ENCODE measurements at places on chromosomes 1 and 21.

DNA sequence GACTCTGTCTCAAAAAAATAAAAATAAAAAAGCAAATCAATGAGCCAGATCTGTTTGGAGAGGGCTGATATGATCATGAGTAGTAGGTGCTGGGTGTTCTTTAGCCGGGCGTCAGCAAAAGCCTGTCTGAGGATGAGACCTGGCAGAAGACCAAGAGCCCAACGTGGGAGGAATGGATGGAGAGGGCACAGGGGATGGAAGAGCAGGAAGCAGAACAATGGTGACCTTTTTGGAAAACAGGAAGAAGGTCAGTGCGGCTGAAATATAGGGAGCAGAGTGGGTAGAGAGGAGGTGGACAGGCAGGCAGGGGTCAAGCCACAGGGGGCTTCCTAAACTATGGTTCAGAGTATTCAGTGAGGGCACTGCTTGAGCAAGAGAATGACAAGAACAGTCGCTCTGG is 30.9 kb downstream of the VWA5B1 start:
- peaks cover 8% of the 10 kb centered on the region for H3K4me1 ChIP-seq
- H3K4me3 ChIP-seq = no peak overlapping the region

GRCh38 chr1:64546013-64546412 is 76.1 kb downstream of the CACHD1 start:
- H3K36me3 ChIP-seq = no peaks in the 10 kb centered on the region
- H3K4me1 ChIP-seq = peaks cover 32% of the 10 kb centered on the region
- no peak overlapping the region for H3K27ac ChIP-seq
- no peak overlapping the region for H3K4me3 ChIP-seq
- no peaks in the 10 kb centered on the region for H3K27me3 ChIP-seq

DNA sequence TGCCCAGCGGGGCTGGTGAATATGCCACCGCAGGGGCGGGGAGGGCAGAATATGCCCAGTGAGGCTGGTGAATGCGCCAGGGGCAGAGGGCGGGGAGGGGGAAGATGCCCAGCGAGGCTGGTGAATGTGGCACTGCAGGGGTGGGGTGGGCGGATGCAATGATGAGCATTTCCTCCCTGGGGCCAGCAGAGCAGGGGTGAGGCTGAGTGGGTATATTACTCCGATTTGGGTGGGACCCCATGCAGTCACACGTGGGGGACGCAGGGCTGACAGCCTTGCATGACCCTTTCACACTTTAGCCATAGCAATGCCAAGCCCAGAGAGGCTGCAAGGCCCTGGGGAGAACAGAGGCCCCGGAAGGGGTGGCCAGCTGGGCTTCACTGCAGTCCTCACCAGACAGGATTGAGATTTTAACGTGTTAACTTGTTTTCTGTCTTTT is 9.3 kb upstream of the SLX9 start:
- H3K4me1 ChIP-seq = peaks cover 21% of the 10 kb centered on the region
- no peaks in the 10 kb centered on the region for H3K36me3 ChIP-seq
- no peak overlapping the region for H3K4me3 ChIP-seq
- DNase-seq = no peak
- H3K27ac ChIP-seq = no peak overlapping the region
- peaks cover 90% of the 10 kb centered on the region for H3K27me3 ChIP-seq

DNA sequence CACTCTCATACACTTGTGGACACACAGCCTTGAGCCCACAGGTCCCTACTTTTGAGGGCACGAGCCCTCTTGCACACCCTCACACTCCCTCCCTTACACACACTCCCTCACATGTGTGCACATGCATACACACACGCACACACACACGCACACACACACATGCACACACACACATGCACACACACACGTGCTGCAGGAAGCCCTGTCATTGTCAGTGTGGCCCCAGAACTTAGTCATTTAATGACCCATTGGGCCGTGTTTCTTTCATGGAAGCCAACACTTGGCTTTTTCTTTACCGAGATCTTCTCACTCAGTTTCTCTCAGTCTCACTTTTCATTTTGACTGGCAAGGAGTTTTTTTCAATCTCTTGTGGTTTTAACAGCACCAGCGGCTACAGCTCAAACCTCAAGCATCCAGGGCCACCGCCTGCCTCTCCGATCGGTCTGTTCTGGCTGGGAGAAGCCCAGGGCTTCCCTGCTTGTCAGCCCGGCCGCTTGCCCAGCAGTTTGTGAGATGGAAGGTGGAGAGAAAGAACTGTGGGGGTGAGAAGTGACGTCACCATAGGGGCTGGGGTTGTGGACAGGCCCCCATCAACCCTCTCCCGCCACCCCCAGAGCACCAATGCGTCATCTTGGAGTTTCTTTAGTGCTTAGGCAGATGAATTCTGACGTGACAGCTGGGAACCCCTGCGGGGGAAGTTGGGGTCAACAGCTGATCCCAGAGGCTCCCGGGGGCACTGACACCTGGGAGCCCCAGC is 15.8 kb upstream of the TNFRSF8 start:
- peaks cover 6% of the 10 kb centered on the region for H3K4me1 ChIP-seq
- no peak overlapping the region for H3K27ac ChIP-seq
- H3K4me3 ChIP-seq = no peak overlapping the region
- peaks cover 4% of the 10 kb centered on the region for H3K27me3 ChIP-seq

- H3K4me3 ChIP-seq = no peak overlapping the region
- DNase-seq = no peak
- no peaks in the 10 kb centered on the region for H3K4me1 ChIP-seq
- H3K27ac ChIP-seq = no peak overlapping the region
- no peaks in the 10 kb centered on the region for H3K27me3 ChIP-seq
Measured at GRCh38 chr1:167563579-167564246, 10.2 kb upstream of the CREG1 start.

- no peaks in the 10 kb centered on the region for H3K27me3 ChIP-seq
- no peak overlapping the region for H3K4me3 ChIP-seq
- no peak for DNase-seq
- H3K4me1 ChIP-seq = no peaks in the 10 kb centered on the region
- no peaks in the 10 kb centered on the region for H3K36me3 ChIP-seq
- H3K27ac ChIP-seq = no peak overlapping the region
Measured at GRCh38 chr1:36133484-36133883, 8.5 kb upstream of the COL8A2 start.

DNA sequence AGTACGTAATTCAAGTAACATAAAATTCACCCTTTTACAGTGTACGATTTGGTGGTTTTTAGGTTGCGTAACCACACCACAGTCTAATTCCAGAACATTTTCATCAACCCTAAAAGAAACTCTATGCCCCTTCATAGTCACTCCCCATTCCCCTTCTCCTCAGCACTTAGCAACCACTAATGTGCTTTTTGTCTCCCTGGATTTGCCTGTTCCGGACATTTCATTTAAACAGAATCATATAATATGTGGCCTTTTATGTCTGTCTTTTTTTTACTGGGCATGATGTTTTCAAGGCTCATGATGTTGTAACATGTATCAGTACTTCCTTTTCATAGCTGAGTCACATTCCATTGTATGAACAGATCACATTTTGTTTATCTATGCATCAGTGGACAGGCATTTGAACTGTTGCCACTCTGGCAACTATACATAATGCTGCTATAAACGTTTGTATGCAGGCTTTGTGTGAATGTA is 20.8 kb downstream of the OBSCN start:
- no peaks in the 10 kb centered on the region for H3K27me3 ChIP-seq
- no peak for DNase-seq

GRCh38 chr1:202656057-202656456 is 54.2 kb downstream of the SYT2 start:
- DNase-seq = peak; percentile 78
- no peak overlapping the region for H3K4me3 ChIP-seq
- no peak overlapping the region for H3K27ac ChIP-seq
- H3K36me3 ChIP-seq = no peaks in the 10 kb centered on the region
- H3K27me3 ChIP-seq = no peaks in the 10 kb centered on the region
- peaks cover 21% of the 10 kb centered on the region for H3K4me1 ChIP-seq

GRCh38 chr1:113002297-113002696 is 46.3 kb upstream of the SLC16A1 start:
- H3K27me3 ChIP-seq = no peaks in the 10 kb centered on the region
- no peak for DNase-seq
- no peak overlapping the region for H3K27ac ChIP-seq
- peaks cover 7% of the 10 kb centered on the region for H3K4me1 ChIP-seq
- H3K4me3 ChIP-seq = no peak overlapping the region

GRCh38 chr1:111179968-111180533 is 20.4 kb downstream of the DENND2D start:
- no peaks in the 10 kb centered on the region for H3K27me3 ChIP-seq
- no peak for DNase-seq
- H3K36me3 ChIP-seq = peaks cover 11% of the 10 kb centered on the region
- no peak overlapping the region for H3K27ac ChIP-seq
- H3K4me3 ChIP-seq = no peak overlapping the region

GRCh38 chr1:56409112-56409691 is 170.2 kb downstream of the PLPP3 start:
- no peaks in the 10 kb centered on the region for H3K27me3 ChIP-seq
- H3K27ac ChIP-seq = no peak overlapping the region
- no peaks in the 10 kb centered on the region for H3K36me3 ChIP-seq
- no peak overlapping the region for H3K4me3 ChIP-seq
- peaks cover 12% of the 10 kb centered on the region for H3K4me1 ChIP-seq
- no peak for DNase-seq

GRCh38 chr1:36771660-36772284 is 262.5 kb downstream of the GRIK3 start:
- no peaks in the 10 kb centered on the region for H3K27me3 ChIP-seq
- H3K4me1 ChIP-seq = peaks cover 56% of the 10 kb centered on the region

- no peak overlapping the region for H3K4me3 ChIP-seq
- no peak overlapping the region for H3K27ac ChIP-seq
- H3K27me3 ChIP-seq = peaks cover 23% of the 10 kb centered on the region
Measured at GRCh38 chr1:40951943-40952743, 27.4 kb upstream of the CTPS1 start.

GRCh38 chr21:42512346-42513034 is 1.2 kb upstream of the SLC37A1 start:
- peaks cover 10% of the 10 kb centered on the region for H3K4me1 ChIP-seq
- H3K36me3 ChIP-seq = no peaks in the 10 kb centered on the region
- DNase-seq = no peak
- H3K27ac ChIP-seq = no peak overlapping the region
- H3K27me3 ChIP-seq = peaks cover 34% of the 10 kb centered on the region

GRCh38 chr1:6667139-6667538 is 34.5 kb downstream of the DNAJC11 start:
- no peak overlapping the region for H3K4me3 ChIP-seq
- H3K27me3 ChIP-seq = no peaks in the 10 kb centered on the region
- H3K27ac ChIP-seq = no peak overlapping the region
- no peaks in the 10 kb centered on the region for H3K36me3 ChIP-seq
- DNase-seq = no peak

DNA sequence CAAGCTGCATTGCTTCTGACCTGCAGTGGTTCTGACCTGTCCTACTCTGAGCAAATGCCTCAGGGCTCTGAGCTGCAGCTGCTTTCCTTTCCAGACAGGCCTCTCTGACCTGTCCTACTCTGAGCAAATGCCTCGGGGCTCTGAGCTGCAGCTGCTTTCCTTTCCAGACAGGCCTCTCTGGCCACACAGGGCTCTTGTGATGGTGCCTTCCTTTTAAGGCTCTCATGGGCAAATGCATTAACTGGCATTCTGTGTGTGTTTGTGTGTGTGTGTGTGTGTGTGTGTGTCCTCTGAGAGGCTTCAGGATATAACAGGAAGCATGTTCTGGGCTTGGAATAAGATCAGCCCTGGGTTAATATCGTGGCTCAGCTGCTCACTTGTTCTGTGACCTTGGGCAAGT is 131.3 kb downstream of the NTPCR start:
- DNase-seq = no peak
- H3K4me3 ChIP-seq = no peak overlapping the region
- H3K27ac ChIP-seq = no peak overlapping the region
- no peaks in the 10 kb centered on the region for H3K27me3 ChIP-seq

DNA sequence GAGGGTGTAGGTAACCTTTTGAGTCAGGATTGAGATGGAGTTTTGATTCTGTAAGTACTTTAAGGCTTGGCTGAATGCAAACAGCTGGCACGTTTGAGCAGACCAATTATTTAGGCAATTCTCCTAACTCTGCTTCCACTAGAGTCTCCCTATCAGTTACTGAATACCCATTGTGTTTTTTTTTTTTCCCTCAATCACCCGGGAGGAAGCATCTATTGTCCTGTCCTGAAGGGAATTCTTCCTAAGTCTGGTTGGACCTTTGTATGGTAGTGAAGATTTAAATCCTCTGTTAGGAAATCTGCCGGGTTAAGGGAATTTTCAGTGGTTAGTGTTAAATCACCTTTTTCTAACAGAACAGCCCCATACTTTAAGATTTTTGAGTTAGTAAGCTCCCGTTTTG is 571.2 kb upstream of the USP24 start:
- peak overlapping the region; percentile 71 for H3K27ac ChIP-seq
- H3K4me3 ChIP-seq = no peak overlapping the region
- no peaks in the 10 kb centered on the region for H3K36me3 ChIP-seq

DNA sequence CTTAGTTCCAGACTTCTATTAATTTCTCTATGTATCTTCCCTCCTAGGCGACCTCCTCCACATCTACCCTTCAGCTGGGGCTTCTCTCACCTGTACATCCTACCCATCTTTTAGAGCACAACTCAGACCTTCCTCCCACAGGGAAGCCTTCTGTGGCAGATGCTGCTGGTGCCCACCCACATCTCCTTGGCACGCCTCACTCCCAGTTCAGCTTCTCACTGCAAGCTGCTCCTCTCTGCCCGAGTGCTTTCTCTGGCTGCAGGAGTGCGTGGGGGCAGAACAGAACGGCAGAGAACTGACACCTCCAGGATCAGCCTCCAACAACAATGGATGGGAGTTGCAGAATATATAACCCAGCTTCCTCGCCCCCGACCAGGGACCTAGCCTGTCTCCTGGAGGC is 36.5 kb downstream of the ZBTB18 start:
- H3K27ac ChIP-seq = no peak overlapping the region
- H3K4me3 ChIP-seq = no peak overlapping the region
- no peaks in the 10 kb centered on the region for H3K36me3 ChIP-seq

- DNase-seq = no peak
- no peaks in the 10 kb centered on the region for H3K36me3 ChIP-seq
- H3K27ac ChIP-seq = no peak overlapping the region
- H3K4me3 ChIP-seq = no peak overlapping the region
- H3K4me1 ChIP-seq = no peaks in the 10 kb centered on the region
Measured at GRCh38 chr1:29633771-29634170, 397.4 kb downstream of the PTPRU start.

GRCh38 chr21:44423312-44423821 is 31.9 kb upstream of the LRRC3 start:
- H3K4me1 ChIP-seq = no peaks in the 10 kb centered on the region
- no peak for DNase-seq
- no peaks in the 10 kb centered on the region for H3K36me3 ChIP-seq
- H3K4me3 ChIP-seq = no peak overlapping the region
- no peak overlapping the region for H3K27ac ChIP-seq

- peaks cover 100% of the 10 kb centered on the region for H3K27me3 ChIP-seq
- peaks cover 49% of the 10 kb centered on the region for H3K4me1 ChIP-seq
- no peak for DNase-seq
- H3K27ac ChIP-seq = no peak overlapping the region
- no peaks in the 10 kb centered on the region for H3K36me3 ChIP-seq
Measured at GRCh38 chr1:217136895-217137205, 413.6 kb upstream of the ESRRG start.

GRCh38 chr1:26863685-26864077 is 732 bp downstream of the SFN start:
- no peak for DNase-seq
- H3K4me1 ChIP-seq = peaks cover 35% of the 10 kb centered on the region
- H3K27me3 ChIP-seq = peaks cover 8% of the 10 kb centered on the region
- no peaks in the 10 kb centered on the region for H3K36me3 ChIP-seq

- H3K4me3 ChIP-seq = no peak overlapping the region
- H3K27me3 ChIP-seq = peaks cover 31% of the 10 kb centered on the region
- no peak overlapping the region for H3K27ac ChIP-seq
- peak; percentile 81 for DNase-seq
- H3K4me1 ChIP-seq = peaks cover 7% of the 10 kb centered on the region
- no peaks in the 10 kb centered on the region for H3K36me3 ChIP-seq
Measured at GRCh38 chr1:234322979-234323378, 50.3 kb upstream of the COA6 start.
